Activated naive CD8-positive, alpha-beta T cell treated with anti-CD3 and anti-CD28 coated beads for 36 hours (primary cell): ENCODE measurements at places on chromosomes 6 and 20. TPM values are rescaled to one million over a fixed set of nuclear protein-coding genes. Genes with fewer than 3 reads are reported as not detected.

DNA sequence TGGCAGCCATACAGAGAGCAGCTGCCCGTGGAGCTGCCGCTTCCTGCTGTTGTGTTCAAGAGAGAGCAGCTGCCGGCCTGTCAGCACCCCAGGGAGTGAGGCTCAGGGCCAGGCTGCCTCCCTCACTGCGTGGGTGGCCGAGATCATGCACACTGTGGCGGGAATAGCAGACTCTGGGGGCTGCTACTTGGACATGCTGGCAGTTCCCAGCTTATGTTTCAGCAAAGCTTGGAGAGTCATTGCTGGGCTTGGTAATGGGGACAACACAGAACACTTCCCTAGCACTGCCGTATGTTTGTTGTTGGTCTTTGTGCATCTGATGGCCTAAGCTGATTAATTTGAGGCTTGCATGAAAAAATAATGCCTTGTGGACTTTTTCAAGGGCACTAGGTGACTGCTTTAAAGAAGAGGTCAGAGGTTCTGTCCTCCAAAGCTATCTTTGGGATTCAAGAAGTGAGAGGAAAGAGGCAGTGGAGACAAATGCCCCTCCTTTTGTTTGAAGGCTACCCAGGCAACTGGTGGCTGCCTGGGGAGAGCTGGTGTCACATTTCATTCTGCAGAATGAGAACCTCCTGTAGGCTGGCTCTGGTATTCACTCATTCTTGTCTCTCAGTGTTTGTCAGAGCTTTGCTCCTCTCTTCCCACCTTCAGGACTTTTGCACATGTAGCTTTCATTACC lies 18.8 kb downstream of the MRAP2 start:
- H3K27ac ChIP-seq: no peak overlapping the region
- H3K4me3 ChIP-seq: no peak overlapping the region

DNA sequence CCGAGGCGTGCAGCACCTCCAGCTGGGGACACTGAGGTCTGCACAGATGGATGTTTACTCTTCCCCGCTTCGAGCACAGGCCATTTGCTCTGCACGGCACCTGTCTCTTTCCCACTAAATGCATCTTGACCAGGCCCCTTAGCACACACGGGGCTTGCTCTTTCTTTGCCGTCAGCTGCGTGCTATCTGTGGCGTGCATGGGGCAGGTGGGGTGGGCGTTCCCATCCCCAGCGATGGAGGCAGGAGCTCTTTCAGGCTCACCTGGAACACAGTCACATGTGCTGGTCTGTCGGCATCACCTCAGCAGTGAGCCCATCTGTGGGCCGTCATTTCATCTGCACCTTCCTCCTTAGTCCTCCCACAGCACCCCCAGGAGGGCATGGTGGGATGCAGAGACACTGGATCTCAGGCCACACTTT lies 35.1 kb downstream of the RBM38 start:
- H3K27ac ChIP-seq: no peak overlapping the region
- no peak for DNase-seq
- no peaks in the 10 kb centered on the region for H3K27me3 ChIP-seq
- H3K4me3 ChIP-seq: no peak overlapping the region

GRCh38 chr6:2432292-2432691 lies 186.9 kb upstream of the GMDS start:
- H3K4me1 ChIP-seq: no peaks in the 10 kb centered on the region
- no peaks in the 10 kb centered on the region for H3K36me3 ChIP-seq

- H3K27me3 ChIP-seq: no peaks in the 10 kb centered on the region
- peaks cover 12% of the 10 kb centered on the region for H3K36me3 ChIP-seq
- no peak overlapping the region for H3K27ac ChIP-seq
- no peaks in the 10 kb centered on the region for H3K4me1 ChIP-seq
Measured at GRCh38 chr20:21352703-21353102, 44.6 kb downstream of the NKX2-4 start.

DNA sequence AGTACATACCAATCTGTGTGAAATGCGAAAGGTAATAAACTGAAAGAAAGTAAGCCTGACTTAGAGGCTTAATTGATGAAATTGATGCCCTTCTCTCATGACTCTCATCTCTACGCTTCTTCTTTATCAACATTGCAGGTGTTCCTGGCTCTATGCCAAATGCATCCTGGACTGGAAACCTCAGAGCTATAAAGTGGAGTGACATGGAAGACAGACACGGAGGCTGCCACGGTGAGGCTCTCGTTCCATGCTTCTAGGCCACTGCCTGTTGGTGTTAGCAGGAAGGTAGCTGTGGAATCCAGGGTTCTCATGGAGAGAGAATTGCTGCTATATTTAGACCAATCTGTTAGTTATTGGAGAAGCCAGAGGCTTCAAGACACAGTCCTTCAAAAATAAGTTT lies 73.2 kb downstream of the C6orf52 start:
- no peak overlapping the region for H3K27ac ChIP-seq
- H3K27me3 ChIP-seq: no peaks in the 10 kb centered on the region
- peaks cover 33% of the 10 kb centered on the region for H3K36me3 ChIP-seq

TTLL9 gene
- not detected for total RNA-seq
